ENCODE measurements at places on chromosomes 4 and X. TPM values are rescaled to one million over a fixed set of nuclear protein-coding genes. Genes with fewer than 3 reads are reported as not detected.

DMD gene
- polyA plus RNA-seq = 5.5 TPM

GRCh38 chrX:38287674-38288073, 39.6 kb downstream of the RPGR start:
- H3K27me3 ChIP-seq = no peaks in the 10 kb centered on the region
- no peak for DNase-seq

GRCh38 chr4:143178923-143179322, 5.8 kb upstream of the USP38 start:
- no peak for DNase-seq
- peaks cover 15% of the 10 kb centered on the region for H3K4me1 ChIP-seq
- no peaks in the 10 kb centered on the region for H3K27me3 ChIP-seq
- H3K27ac ChIP-seq = no peak overlapping the region
- H3K4me3 ChIP-seq = no peak overlapping the region

GRCh38 chr4:119865389-119865788, 201.3 kb downstream of the MAD2L1 start:
- DNase-seq = no peak
- H3K4me1 ChIP-seq = peaks cover 4% of the 10 kb centered on the region
- no peak overlapping the region for H3K4me3 ChIP-seq
- H3K27ac ChIP-seq = no peak overlapping the region
- H3K27me3 ChIP-seq = no peaks in the 10 kb centered on the region

- H3K36me3 ChIP-seq = no peaks in the 10 kb centered on the region
- no peak overlapping the region for H3K4me3 ChIP-seq
- no peaks in the 10 kb centered on the region for H3K4me1 ChIP-seq
- no peak overlapping the region for H3K27ac ChIP-seq
- DNase-seq = no peak
These were observed 15.0 kb downstream of the BRCC3 start for GRCh38 chrX:155086202-155086840.

DNA sequence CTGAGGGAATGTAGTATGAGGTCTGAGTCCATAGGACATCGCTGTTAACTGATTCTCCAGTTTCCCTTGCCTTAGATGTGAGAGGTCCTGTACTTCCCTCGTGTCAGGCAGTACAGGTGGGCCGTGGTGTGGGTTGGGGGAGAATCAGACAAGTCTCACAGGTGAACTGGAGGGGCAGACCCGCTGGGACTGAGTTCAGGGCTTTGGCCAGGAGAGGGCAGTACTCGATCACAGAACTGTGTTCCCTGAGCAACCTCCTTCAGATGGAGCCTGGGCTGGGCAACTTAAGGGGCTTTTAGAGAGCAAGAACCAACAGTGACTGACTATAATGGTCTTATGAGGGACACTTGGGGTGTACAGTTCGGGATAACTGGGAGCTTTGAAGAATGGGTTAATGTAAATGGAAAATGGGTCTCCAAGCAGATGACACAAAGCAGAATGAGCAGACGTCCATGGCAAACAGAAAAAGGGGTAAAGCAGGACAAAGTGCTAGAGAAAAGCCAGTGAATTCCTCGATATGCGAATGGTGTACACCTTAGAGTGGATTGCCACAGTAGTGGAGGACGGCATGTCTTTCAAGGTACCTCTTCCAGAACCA, 83.6 kb downstream of the CCNG2 start:
- H3K36me3 ChIP-seq = no peaks in the 10 kb centered on the region
- no peaks in the 10 kb centered on the region for H3K4me1 ChIP-seq
- no peak overlapping the region for H3K4me3 ChIP-seq
- no peak overlapping the region for H3K27ac ChIP-seq
- no peaks in the 10 kb centered on the region for H3K27me3 ChIP-seq

DNA sequence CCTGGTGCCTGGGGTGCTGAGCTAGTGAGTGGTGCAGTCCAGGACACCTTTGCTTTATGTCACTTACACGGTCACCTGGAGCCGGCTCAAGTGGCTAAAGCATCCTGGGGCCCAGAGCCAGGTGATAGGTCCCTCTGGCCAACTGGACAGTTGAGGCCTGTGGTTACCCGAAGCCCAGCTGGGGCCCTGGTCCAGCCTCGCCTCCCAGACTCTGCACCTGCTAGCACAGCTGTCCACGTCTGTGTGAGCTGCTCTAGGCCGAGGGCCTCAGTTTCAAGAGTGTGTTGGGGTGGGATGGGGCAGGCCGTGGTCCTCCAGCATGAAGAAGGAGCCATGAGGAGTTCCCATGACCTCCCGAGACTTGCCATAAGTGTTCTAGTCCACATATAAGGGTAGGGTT, 7.7 kb upstream of the ADD1 start:
- DNase-seq = peak; percentile 58
- H3K4me1 ChIP-seq = peaks cover 19% of the 10 kb centered on the region
- H3K4me3 ChIP-seq = no peak overlapping the region
- H3K27me3 ChIP-seq = no peaks in the 10 kb centered on the region
- H3K36me3 ChIP-seq = no peaks in the 10 kb centered on the region

DNA sequence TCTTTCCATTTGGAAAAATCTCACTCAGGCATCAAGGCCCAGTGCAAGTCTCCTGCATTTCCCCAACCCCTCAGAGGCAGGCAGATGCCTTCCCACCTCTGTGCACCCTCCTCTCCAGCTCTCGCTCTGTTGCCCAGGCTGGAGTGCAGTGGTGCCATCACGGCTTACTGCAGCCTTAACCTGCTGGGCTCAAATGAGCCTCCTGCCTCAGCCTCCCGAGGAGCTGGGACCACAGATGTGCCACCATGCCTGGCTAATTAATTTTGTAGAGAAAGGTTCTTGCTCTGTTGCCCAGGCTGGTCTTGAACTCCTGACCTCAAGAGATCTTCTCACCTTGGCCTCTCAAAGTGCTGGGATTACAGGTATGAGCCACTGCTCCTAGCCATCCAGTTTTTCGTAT, 95.8 kb downstream of the NHSL2 start:
- H3K36me3 ChIP-seq = no peaks in the 10 kb centered on the region
- H3K27ac ChIP-seq = no peak overlapping the region
- no peak for DNase-seq
- H3K27me3 ChIP-seq = no peaks in the 10 kb centered on the region
- peaks cover 7% of the 10 kb centered on the region for H3K4me1 ChIP-seq

- DNase-seq = peak; percentile 63
- H3K27ac ChIP-seq = no peak overlapping the region
- no peaks in the 10 kb centered on the region for H3K36me3 ChIP-seq
These were observed 1.5 kb downstream of the MSANTD1 start for GRCh38 chr4:3250438-3250955.

TAF7L gene
- not detected for polyA plus RNA-seq

DNA sequence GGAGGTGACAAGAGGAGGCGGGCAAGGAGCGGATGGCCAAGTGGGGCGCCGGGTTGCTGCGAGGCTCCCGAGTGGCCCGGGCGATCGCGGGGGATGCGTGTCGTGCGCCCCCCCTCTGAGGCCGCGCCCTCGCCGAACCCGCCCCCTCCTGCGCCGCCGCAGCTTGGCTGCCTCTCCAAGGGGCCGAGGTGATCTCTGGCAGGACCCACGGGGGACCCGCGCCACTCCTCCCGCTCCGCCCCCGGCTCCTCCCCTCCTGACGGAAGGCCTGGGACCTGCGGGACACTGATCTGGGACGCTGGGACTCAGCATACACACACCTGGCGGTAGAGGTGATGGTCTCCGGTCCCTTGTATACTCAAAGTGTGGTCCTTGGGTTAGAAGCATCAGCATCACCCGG, 21.9 kb upstream of the FAM47C start:
- H3K36me3 ChIP-seq = no peaks in the 10 kb centered on the region
- DNase-seq = no peak
- H3K4me3 ChIP-seq = no peak overlapping the region
- no peaks in the 10 kb centered on the region for H3K4me1 ChIP-seq
- no peak overlapping the region for H3K27ac ChIP-seq
- no peaks in the 10 kb centered on the region for H3K27me3 ChIP-seq

- H3K4me3 ChIP-seq = no peak overlapping the region
- H3K36me3 ChIP-seq = no peaks in the 10 kb centered on the region
- no peak for DNase-seq
- no peak overlapping the region for H3K27ac ChIP-seq
- no peaks in the 10 kb centered on the region for H3K4me1 ChIP-seq
These were observed 21.4 kb downstream of the GALNTL6 start for GRCh38 chr4:171834640-171835039.

- H3K36me3 ChIP-seq = no peaks in the 10 kb centered on the region
- no peaks in the 10 kb centered on the region for H3K4me1 ChIP-seq
These were observed 122.9 kb downstream of the GPAT3 start for GRCh38 chr4:83658806-83659205.

- no peaks in the 10 kb centered on the region for H3K27me3 ChIP-seq
- H3K4me3 ChIP-seq = no peak overlapping the region
- no peaks in the 10 kb centered on the region for H3K4me1 ChIP-seq
- peak; percentile 94 for DNase-seq
These were observed 94.5 kb downstream of the ANXA3 start for GRCh38 chr4:78645853-78646757.

DNA sequence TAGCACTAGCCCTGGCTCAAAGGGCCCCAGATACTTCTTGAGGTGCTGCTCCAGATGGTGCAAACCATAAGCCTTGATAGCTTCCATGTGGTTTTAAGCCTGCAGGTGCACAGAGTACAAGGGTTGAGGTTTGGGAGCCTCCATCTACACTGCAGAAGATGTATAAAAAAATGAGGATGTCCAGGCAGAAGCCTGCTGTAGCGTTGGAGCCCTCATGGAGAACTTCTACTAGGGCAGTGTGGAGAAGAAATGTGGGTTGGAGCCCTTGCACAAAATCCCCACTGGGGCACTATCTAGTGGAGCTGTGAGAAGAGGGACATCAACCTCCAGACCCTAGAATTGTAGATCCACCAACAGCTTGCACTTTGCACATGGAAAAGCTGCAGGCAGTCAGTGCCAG, 231.9 kb downstream of the CHIC2 start:
- no peaks in the 10 kb centered on the region for H3K36me3 ChIP-seq
- H3K4me1 ChIP-seq = no peaks in the 10 kb centered on the region
- DNase-seq = no peak
- no peaks in the 10 kb centered on the region for H3K27me3 ChIP-seq
- H3K4me3 ChIP-seq = no peak overlapping the region

GRCh38 chr4:39255871-39256270, 73.5 kb downstream of the WDR19 start:
- no peaks in the 10 kb centered on the region for H3K27me3 ChIP-seq
- H3K4me3 ChIP-seq = no peak overlapping the region
- H3K4me1 ChIP-seq = no peaks in the 10 kb centered on the region
- peaks cover 50% of the 10 kb centered on the region for H3K36me3 ChIP-seq
- DNase-seq = no peak

TXK gene
- polyA plus RNA-seq = not detected

Measured in sigmoid colon (tissue), 7 donors.